Stimulated activated effector memory CD8-positive, alpha-beta T cell treated with anti-CD3 and anti-CD28 coated beads, Interleukin-12 subunit alpha, Interleukin-12 subunit beta, amount 100 ng/mL, for 72 hours (primary cell): ENCODE measurements at places on chromosomes 5 and 9.

DNA sequence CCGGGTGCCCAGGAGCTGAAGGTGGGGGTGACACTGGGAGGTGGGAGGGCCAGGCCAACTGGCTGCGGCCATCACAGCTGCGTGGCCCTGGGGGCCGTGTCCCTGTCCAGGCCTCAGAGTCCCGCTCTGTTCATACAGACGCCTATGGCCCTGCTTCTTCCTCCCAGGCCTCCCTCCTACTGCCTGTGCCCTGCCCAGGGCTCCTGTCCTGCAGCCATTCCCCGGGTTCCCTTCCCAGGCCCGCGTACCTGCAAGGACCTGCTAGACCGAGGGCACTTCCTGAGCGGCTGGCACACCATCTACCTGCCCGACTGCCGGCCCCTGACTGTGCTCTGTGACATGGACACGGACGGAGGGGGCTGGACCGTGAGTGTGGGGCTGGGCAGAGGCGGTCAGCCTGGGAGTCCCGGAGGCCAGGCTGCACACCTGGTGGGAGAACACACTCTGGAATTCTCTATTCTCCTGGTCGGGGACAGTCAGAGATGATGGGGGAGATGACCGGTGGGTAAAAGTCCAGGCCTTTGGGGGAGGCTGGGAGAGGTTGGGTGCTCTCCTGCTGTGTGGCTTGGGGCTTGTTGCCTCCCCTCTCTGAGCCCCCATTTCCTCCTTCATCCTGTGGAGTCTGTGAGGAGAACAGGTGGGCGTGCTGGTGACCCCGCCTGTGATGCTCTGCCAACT lies 4.5 kb downstream of the FCN2 start:
- no peak for DNase-seq

DNA sequence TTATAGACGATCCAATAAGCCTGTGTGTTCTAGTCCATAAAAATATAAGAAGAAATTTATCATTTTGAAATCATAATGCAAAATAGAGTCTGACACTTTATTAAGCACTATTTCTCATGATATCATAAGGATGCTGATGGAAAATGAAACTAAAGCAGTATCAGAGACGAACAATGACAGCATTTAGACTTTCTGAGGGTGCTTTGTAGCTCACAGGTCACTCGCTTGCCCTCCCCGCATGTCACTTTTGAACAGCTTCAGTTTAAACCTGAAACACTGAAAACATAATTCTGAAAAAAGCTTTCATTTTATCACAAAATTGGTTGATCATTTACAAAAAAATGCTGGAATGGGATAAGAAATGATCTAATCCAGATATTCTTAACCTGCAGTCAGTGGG lies 247.1 kb downstream of the EBF1 start:
- DNase-seq, result no peak

- DNase-seq, result no peak
These were observed 38.4 kb upstream of the ORM1 start for GRCh38 chr9:114284316-114285060.

GRCh38 chr5:138824516-138824915 lies 50.6 kb downstream of the LRRTM2 start:
- no peak for DNase-seq
